ENCODE measurements at places on chromosomes 4 and X.

DNA sequence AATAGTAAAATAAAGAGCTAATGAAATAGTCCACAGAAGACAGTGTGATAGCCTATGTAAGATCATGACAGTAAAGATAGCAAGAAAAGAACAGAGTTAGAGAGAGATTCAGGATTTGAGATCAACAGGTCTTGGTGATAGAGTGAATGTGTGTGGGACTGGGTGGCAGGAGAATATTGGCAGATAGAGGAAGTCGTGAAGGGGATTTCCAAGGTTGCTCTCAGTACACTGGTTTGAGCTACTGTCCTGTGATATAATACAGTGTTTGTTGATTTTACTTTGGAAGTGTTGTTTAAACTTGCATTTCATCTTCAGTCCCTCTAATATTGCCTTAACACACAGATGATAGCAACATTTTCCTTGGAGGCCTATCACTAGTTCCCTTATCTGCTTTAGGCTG is 44.1 kb downstream of the DTHD1 start:
- DNase-seq = no peak

DNA sequence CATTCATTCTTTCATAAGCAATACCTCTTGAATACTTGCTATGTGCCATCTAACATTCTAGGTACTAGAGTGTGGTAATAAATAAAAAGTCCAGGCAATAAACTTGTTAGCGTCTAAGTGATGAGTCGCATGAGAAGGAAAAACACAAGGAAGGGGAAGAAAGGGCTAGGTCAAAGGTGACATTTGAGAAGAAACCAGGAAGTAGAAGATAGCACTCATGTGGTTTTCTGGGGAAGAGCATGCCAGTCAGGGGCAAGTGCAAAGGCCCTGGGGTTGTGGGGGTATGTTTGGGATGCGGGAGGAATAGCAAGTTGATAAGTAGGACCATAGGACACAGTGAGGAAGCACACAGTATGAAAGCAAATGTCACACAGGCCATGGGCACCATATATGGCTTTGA is 157.0 kb downstream of the TSPAN5 start:
- no peak for DNase-seq

DNA sequence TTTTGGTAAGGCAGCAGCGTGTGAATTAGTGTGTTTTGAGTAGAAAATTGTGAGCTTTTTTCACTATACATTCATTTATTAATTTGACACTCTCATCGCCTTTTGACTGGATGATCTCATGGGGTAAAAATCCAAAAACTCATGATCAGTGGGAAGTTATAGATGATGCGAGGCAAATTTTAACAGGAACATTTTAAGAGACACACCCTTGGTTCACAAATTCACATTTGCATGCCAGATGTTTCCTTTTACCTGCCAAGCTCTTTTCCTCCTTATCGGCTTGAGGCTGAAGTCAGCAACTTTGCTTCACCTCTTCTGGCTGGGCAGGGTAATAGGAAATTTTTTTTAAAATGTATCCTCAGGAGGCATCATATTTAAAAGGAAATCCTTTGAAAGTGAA is 318.0 kb upstream of the HS3ST1 start:
- DNase-seq = no peak

GRCh38 chr4:43341741-43342140 is 449.2 kb downstream of the GRXCR1 start:
- DNase-seq = no peak

DNA sequence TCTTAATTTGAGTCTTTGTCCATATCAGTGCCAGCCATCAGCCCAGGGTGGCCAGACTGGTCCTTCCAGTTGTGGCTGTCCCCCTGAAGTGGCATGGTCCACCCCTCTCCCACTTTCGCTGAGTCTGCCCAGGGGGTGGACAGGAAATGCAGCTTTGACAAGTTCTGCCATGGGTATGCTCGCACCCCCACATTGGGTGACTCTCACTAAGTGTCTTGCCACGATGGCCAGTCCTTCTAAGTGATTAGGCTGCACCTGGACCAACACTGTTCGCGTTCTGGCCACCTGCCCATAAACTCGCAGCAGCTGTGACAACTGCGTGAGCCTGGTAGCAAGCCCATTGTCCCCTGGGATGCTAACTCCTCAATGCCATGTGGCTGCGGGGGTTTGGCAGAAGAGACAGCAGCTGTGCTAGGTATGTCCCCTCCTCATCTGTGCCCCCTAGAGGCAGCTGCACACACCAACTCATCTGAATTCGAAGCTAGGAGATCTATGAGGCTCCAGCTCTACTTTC is 10.0 kb upstream of the LNX1 start:
- DNase-seq = no peak

- no peak for DNase-seq
These were observed 562.7 kb downstream of the RPA4 start for GRCh38 chrX:97446298-97446882.

Data from kidney (tissue), 22 donors.